T-helper 17 cell (primary cell): ENCODE measurements at places on chromosomes 6 and 20.

- no peak for DNase-seq
Observed at GRCh38 chr6:112296122-112296521, 41.8 kb upstream of the LAMA4 start.

- no peak for DNase-seq
Observed at GRCh38 chr6:83257791-83258190, 64.6 kb downstream of the RWDD2A start.

DNA sequence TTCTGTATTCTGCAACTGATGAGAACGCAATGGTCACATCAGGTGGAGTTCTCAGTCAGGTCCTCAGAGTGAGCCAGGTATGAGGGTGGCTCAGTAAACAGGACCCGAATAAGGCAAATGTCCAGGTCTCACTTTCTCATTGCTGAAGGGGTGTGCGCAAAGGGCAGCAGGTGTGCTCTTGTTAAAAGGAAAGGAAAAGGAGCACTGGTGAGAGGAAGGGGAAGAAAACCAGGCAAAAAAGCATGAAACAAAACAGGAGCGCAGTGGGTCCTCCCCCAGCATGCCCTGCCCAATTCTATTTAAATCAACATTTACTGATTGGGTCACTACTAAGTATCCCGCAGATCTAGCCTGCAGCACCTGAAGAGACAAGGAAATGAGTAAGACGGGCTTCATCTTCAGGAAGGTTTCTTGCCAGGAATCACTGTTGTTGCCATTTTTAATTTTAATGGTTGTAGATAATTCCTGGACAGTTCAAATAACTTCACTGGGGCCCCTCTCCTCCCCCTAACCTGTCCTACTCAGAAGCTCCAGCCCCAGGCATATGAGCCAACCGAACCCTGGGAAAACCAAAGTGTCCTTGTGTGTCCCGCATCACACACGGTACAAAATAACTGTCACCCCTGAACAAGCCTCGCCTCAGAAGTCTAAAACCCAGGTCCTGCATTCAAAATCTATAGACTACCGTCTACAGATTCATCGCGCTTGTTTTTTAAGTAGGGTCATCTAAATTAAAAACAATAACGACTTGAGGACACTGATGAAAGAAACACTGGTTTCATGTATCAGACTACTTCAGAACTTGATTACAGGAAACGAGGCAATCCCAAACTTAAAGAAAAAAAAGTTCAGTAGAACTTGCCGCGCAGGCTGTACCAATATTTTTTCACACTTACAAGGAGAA is 980 bp downstream of the MBOAT1 start:
- DNase-seq, result no peak

GRCh38 chr6:71510057-71510713 is 221.6 kb downstream of the OGFRL1 start:
- no peak for DNase-seq

DNA sequence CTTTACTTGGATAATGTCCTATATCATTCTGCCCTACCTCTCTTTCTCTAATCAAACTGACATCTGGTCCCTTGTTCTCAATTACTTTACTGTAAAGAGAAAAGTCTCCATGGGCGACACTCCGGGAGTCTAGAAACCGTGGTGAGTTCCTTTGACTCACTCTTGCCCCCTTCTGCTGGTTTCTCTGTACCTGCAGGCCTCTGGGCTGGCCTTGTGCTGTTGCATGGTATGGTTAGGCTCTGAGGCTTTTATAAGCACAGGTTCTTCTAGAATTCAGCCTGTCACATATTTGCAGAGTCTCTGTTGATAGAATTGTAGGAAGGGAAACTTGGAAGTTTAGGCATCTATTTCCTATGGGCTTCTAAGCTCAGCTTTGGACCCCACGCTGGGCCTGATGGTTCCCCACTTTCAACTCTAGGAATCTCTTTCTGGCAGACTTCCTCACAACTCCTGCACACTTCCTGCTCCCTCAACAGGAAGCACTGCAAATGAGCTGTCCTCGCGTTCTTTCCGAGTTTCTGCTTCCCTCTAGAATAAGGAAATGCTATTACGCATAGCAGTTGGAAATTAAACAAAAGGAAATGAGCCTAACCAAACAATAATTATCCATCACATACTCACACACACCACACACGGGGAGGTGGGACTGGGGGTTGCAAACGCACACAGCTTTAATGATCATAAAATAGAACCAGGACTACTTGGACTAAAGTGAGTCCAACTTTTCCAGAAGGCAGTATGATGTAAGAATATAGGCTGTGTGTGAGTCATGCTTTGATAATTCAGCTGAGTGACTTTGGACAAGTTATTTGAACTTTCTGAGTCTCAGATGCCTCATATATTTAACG is 683.3 kb downstream of the QKI start:
- DNase-seq, result no peak

GRCh38 chr20:40690836-40691565 is 2.0 kb upstream of the MAFB start:
- DNase-seq, result no peak

DNA sequence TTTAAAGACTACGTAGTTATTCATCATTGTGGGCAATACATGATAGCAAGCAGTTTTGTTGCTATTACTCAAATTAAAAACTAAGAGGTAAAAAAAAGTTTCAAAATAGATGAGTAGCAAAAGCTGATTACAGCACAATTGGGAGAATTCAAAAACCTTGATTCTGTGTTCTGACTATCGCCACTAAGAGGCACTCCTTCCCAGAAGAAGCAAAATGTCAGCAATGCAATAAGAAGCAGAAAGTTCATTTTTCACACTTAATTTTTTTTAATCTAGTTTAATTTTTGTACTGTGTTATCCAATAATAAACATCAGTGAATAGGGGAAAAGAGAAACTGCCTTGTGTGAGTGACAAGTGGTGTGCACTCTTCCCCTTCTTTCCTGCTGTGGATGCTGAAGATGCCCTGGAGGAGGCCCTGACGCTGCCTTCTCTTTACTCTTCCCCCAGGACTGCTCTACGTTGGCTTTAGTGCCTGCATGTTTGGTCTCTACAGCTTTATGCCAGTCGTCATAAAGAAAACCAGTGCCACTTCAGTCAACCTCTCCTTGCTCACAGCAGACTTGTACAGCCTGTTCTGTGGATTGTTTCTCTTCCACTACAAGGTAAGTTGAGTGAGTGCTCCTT is 263.2 kb upstream of the PLN start:
- no peak for DNase-seq

- DNase-seq, result no peak
Observed at GRCh38 chr20:36881331-36881730, 5.4 kb downstream of the TLDC2 start.

- DNase-seq, result no peak
Observed at GRCh38 chr6:166202321-166202733, 34.7 kb upstream of the TBXT start.

- no peak for DNase-seq
Observed at GRCh38 chr6:159979136-159979874, 10.4 kb downstream of the IGF2R start.

DNA sequence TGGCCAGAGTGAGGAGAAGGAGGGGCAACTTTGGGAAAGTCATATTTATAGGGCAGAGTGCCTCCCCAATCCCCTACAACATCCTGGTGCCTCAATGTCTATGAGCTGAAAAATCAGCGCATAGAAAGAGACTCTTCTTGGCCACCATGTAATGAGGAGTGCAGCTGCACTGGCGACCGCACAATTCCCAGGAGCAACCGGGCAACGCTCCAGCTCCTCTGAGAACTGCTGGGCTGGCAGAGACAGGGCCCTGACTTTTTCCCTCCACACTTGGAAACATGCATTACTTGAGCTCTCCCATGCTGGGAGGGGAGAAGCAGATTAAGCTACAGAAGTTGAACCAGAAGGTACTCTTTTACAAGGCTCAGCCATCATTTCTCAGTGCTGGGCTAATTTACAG is 31.4 kb upstream of the MARCKS start:
- no peak for DNase-seq

DNA sequence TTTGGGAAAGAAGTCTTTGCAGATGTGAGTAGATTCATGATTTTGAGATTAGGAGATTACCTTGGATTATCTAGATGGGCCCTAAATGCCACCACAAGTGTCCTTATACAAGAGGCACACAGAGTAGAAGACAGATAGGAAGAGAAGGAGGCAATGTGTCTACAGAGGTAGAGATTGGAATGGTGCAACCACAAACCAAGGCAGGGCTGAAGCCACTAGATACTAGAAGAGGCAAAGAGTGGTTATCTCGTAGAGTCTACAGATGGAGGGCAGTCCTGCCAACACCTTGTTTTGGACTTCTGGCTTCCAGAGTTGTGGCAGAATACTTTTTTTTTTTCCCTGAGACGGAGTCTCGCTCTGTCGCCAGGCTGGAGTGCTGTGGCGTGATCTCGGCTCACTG is 138.3 kb upstream of the AKIRIN2 start:
- no peak for DNase-seq

DNA sequence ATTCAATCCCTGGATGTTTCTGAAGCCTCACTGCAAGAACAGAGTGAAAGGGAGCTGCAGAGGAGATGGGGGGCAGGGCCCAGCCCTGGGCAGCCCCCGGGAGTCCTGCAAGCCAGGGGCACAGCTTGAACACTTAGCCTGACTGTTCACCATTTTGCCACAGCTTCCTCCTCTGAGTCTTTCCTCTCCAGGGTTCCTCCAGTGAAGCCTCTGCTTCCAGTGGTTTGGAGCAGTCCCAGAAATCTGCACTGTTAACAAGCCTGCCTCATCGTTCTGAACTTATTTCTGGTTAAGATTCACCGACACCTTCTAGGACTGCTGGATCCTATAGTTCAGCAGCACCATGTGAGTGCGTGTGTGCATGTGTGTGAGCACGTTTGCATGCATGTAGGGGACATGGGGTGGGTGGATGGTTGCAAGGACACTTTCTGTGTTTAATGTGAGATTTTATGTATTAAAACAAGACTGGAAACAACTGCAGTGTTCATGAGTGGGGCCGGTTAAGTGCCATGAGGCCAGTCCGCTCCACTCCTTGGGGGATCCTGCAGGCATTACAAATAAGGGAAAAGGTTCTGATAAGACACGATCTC is 24.6 kb downstream of the CEBPB start:
- no peak for DNase-seq
